C1 segment of cervical spinal cord (tissue), 14 donors: ENCODE measurements at places on chromosomes 5 and 9.

DNA sequence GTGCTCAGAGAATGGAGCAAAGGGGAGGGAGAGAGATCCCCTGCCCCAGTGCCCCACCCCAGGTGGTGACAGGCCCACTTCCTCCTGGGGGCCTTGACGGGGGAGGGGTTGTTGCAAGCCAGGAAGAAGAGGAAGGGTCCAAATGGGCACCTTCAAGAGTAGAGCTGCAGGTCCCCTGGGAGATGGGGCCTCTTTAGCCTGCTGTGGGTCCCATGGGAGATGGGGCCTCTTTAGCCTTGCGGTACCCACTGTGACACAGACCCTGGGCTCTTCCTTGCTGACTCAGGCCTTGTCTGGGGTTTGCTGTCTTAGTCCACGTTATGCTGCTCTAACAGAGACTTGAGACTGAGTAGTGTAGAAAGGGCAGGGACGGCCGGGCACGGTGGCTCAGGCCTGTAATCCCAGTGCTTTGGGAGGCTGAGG lies 9.6 kb upstream of the TOR4A start:
- DNase-seq, result no peak

DNA sequence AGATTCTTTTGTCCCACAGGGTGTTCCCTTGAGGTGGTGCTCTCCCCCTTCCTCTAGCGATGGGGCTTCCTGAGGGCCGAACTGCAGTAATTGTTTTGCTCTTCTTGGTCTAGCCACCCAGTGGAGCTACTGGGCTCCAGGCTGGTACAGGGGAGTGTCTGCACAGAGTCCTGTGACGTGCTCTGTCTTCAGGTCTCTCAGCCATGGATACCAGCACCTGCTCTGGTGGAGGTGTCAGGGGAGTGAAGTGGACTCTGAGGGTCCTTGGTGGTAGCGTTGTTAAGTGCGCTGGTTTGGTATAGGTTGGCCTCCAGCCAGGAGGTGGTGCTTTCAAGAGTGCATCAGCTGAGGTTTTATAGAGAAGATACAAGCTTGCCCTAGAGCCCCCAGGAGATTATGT lies 20.4 kb upstream of the CEP72 start:
- no peak for DNase-seq

- DNase-seq, result peak; percentile 69
These were observed 10.4 kb upstream of the NHP2 start for GRCh38 chr5:178163772-178164735.

DNA sequence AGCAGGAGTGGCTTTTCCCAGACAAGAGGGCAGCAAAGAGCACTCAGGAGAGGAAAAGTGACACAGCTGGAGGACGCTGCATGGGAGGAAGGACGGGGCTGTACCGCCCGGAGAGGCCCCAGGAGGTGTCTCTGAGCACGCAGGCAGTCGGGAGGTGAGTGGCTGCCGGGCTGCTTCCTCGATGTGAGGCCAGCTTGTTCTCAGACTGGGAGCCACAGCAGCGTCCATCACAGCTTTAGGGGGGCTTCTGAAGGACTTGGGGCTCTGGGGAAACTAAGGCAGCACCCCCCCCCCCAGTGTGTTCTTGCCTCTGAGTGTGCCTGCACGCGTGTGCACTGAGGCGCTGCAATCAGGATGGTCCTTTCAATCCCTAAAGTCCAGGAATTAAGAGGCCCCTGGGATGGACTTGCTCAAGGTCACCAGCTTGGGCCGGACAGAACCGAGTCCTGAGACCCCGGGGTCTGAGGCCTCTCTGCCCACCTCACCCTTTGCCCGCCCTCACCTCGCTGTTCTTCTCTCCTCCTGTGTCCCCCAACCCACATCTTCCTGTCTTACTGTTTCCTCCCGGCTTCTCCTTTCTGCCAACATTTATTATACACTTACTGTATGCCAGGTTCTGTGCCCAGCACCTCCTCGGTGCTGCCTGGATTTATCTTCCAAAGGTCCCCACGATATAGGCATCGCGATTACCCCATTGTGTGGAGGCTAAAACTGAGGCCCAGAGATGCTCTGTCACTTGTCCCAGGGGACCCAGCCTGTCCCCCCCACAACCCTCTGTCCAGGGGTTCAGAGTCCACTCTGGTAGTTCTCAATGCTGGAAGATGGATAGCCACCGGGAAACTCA lies 32.9 kb downstream of the FAM163B start:
- no peak for DNase-seq

DNA sequence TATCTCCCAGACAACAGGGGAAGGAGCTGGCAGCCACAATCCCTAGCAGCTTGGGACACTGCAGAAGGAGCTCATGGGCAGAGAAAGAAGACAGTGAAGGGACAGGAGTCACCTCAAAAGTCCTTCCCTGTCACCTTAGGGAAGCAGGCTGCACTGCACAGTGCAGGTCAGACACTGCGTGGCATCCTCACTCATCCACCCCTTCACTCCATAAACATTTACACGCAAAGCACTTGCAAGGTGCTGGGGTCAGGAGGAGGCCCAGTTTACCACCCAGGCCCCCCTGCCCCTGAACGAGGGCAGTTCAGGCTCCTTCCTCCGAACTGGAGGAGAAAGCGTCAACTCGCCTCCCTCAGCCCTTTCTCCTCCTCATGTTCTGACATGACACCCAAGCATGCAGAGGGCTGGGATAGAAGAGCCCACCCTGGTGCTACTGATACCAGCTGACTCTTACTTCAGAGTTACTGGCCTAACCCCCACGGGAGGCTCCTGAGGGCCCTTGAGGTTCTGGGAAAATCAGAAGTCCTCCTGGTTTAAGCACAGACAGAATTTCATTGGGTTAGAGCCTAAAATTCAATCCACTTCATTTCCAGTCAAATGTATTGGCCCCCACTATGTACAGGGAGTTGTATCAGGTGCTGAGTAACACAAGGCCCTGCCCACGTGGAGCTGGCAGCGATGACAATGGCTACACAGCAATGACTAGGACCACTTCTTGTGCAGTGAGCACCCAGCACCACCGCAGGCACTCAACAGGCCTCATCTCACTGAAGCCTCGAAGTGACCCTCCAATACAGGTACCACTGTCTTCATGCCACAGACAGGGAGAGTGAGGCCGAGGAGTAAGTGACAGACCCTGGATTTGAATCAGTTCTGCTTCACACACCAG lies 70.4 kb downstream of the RAPGEF1 start:
- no peak for DNase-seq

- DNase-seq, result no peak
These were observed 15.5 kb upstream of the SMIM23 start for GRCh38 chr5:171770153-171770552.

DNA sequence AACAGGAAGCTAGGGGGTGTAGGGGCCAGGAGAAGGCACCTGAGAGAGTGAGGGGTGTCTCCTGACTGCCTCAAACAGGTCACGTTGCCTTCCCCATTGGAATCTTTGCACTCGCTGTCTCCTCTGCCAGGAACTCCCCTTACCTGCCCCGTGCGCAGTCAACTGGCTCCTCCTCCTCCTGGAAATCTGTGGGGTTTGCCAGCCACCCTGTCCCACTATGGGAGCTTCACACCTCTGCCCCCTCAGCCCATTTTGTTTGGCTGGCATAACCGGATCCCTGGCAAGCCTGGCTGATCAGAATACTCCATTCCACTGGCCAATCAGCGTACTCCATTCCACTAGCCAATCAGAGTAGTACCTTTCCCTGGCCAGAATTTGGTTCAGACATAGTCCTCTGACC lies 10.4 kb upstream of the SLC34A1 start:
- DNase-seq, result no peak

DNA sequence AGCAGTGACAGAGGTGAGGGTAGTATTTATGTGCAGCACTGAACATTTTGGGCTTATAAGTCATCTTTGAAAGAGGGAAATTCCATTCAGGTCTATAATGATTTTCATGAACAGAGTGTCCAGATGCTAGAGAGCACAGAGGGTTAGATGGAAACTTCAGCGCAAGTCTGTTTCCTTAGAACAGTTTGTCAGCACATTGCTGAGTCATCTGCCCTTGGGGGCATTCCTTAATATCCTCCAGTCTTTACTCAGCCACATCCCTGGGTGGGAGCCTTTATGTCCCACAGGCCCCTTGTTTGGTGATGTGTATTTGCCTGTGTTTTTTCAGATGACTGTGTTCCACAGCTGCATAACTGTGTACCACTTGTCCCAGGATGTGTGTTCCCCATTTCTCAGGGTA lies 138.5 kb upstream of the S1PR3 start:
- DNase-seq, result no peak

DNA sequence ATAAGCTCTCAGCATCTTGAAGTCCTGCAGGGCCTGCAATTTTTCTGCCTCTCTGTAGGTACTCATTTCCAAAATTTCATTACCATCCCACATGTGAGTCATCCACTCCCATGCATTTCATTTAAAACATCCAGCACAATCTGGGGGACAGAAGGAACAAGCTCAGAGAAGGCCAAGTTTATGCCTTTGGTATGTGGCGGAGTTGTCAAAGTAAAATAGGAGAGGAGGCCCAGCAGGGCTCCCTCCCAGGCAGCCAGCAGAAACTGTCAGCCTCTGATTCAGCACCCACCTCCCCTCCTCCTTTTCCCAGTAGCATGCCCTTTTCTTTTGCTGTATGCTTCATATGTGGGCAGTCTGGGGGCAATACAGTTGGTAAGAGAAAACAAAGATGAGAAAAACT lies 126.4 kb upstream of the ZNF366 start:
- DNase-seq, result no peak

DNA sequence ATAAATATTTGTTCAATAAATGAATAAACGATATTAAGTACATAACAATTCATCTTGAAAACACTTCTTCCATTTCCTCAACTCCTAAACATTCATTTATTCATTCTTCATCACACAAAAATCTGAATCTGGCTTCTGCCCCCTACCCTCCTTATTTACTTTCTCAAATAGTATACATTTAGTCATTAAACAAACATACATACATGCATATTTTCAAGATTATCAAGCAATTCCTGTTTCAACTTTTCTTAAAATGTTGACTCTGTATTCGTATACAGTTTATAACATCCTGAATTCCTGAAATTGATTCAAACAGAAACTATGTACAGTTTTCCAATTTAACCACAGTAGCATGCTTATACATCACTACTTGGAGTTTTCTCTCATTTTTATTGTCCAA lies 129.0 kb downstream of the MUSK start:
- DNase-seq, result no peak

GRCh38 chr9:8365029-8365428 lies 565.5 kb upstream of the DMAC1 start:
- no peak for DNase-seq

DNA sequence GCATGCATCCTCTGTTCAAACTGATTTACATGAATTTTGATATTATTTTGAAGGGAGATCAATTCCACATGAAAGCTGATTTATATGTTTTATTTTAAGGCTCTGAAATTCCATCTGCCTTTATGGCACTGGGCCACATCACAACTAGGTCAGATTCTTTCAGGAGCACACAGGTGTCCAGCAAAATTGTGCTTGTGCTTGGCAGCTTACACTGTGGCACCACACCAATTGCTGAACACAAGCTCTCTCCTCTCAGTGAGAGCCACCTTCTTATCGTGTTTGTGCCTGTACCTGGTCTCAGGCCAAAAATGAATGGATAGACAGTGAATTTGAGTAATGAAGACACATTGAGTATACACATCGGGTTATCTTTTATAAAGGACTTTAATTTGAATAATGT lies 200.4 kb downstream of the CDH10 start:
- DNase-seq, result no peak

DNA sequence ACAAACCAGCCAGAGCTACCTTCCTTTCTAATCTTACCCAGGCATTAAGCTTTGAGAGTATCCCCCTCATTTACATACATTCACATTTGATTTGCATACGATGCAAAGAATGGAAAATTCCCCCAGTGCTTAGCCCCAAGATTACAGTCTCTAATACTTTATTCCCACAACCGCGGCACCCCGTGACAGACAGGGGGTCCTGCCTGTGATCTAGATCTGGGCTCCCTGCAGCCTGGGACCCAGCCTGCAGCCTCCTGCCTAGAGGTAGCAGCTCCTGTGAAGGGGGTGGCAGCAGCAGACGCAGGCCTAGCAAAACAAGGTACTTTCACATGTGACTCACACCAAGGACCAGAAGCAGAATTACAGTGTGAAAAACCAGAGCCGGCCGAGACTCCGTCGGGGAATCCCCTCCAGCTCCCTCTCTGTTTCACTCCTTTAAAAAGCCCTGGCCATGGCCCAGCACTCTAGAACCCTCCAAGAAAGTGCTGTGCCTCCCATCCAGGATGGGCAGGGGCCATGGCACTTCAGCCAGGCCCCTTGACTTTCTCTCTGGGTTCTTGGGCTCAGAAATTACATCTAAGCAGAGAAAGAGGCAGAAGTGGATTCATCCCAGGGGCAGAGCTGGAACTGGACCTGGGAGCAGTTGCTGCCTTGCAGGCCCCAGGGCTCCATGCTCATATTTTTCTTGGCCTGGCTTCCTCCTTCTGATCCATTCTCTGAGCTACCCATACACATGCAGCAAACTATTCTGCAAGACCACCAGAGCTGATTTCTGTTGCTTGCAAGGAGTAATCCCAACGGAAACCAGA lies 14.0 kb upstream of the TCF7 start:
- no peak for DNase-seq

DNA sequence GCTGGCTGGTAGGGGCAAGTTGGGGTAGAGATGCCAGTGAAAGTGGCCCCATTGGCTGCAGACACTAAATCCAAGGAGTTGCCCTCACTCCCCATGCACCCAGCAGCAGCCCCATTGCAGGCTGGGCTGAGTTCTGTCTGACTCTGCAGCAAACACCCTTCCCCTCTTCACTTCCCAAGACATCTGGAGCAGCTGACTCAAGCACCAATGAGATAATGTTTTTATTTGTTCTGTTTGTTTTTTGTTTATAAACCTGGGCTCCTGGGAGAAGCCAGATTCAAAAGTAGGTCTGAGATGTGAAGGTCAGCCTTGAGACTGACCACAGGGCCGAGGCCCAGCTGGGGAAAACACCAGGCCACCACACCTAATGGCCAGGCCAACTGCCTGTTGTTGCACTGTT lies 545.9 kb upstream of the KLF4 start:
- no peak for DNase-seq

DNA sequence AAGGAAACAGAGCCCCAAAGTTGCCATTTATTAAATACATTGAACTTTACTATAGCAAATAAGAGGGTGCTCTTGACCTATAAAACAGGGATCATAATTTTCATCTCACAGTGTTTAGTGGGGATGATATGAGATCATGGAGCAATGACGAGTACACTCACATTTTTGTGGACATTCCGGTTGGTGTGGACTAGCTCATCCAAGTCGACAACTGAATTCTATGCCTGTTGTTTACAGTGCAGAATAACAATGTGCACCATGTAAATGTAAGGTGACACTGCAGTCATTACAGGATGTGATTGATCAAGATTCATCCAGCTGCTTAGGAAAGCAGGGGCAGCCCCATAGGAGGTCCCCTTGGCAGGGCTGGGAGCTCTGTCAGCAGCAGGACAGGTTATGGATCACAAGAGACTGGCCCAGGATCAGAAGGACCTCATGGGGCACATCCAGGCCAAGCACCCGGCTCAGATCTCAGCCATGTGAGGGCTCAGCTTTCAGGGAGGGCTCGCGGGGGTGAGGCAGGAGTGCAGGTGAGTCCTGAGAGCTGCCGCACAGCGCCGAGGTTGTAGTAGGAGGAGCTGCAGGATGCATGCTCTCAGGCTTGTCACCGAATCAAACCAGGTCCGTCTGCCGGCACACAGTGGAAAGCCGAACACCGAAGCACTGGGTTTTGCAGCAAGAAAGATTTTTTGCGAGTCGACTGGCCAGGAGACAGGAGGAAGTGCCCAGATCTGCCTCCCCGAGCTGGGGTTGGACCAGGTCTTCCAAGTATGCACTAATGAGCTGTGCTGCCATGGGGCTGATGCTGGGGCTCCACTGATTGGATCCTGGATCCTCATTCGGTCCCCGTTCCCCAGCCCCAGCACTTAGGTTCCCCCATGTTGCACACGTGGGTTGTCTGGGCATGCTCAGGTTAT lies 28.2 kb downstream of the MRPL36 start:
- no peak for DNase-seq
